ENCODE measurements at places on chromosomes 6 and 20.

GRCh38 chr20:58303547-58303946, 6.0 kb upstream of the RAB22A start:
- no peak for DNase-seq

GRCh38 chr20:47429409-47429808, 72.3 kb upstream of the NCOA3 start:
- DNase-seq = no peak

DNA sequence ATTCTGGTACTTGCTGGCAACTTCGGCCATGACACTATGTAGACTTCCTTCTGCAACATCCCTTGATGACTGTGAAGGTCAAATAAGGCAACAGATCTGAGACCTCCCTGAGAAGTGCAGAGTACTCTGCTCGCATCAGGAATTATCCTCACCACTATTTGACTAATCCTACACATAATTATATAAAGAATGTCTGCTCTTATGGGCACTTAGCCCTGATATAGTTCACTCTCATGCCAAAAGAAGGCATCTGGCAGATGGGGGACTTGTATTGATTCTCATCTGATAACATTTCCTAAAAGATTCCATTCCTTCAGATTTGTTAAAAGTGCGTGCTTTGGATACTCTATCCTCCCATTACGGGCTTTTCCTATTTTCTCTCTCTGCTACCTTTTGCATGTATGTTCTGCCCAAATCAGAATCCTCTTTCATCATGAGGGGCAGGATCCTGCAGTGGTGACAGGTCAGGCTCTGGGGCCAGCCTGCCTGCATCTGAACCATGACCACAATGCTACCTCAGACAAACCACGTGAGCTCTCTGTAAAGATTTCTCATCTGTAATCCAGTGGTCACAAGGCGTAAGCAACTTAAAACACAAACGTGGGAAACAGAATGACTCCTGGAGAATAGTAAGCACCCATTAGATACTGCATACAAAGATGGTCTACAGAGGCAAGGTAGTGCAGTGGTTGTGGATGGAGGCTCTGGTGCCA, 134.0 kb downstream of the GJA10 start:
- no peak for DNase-seq

GRCh38 chr6:122719176-122719575, 60.3 kb upstream of the FABP7 start:
- no peak for DNase-seq

DNA sequence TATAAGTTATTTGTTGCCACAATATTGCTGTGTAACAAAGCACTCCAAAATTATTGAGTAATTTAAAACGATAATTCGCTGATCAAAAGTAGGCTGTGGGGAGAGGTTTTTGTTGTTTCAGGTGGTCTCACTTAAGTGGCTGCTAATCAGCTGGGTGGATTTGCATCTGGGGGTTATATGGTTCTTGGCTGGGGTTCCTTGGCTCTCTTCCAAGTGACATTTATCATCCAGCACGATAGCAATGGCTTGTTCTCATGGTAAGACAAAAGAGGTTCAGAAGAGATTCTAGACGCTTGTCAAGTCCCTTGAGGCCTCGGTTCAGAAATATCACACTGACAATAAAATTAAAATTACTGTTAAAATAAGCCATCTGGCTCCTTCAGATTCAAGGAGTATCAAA, 1648.8 kb downstream of the GRIK2 start:
- no peak for DNase-seq

DNA sequence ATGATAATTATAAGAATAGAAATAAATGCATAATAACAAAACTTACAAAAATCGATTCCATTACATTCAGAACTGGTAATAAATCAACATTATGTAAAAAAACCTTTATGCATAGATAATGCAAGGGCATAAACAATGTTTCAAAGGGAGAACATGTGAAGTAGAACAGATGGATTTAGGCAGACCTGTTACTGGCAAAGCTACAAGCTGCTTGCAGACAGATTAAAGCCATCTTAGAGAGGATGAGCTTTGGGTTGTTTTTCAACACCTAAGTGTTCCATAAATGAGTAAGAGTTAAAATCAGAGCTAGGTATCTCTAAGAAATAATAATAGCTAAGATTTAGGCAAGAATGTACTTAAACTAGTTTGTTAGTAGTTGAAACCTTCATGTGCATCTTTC, 37.2 kb downstream of the SNAP25 start:
- DNase-seq = no peak

Measured in chondrocyte (in vitro differentiated cells).